ENCODE measurements at places on chromosomes 5 and 9.

DNA sequence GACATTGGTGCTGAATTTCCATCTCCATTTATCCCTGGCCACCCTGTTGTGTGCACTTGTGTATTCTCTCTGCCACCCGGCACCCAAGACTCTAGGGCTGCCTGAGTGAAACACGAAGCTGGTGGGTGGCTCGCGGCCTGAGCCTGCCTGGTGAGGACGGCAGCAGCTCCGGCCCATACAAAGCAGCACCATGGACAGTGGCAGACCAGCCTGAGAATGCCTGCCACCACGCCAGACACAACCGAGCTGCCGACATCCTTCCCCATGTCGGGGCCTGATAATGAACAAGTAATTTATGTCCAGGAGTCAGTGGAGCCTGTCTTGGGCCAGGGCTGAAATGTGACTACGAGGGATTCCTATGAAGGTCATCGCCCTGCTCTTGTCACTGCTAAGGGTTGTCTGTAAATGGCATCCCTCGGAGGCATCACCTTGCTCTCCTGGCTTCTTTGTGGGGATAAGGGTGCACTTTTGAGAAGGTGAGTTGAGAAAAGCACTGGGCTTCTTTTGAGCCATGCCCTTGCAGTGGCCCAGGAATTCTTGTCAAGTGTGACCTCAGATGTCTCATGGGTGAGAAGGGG lies 175.7 kb downstream of the MELK start:
- no peak for DNase-seq

DNA sequence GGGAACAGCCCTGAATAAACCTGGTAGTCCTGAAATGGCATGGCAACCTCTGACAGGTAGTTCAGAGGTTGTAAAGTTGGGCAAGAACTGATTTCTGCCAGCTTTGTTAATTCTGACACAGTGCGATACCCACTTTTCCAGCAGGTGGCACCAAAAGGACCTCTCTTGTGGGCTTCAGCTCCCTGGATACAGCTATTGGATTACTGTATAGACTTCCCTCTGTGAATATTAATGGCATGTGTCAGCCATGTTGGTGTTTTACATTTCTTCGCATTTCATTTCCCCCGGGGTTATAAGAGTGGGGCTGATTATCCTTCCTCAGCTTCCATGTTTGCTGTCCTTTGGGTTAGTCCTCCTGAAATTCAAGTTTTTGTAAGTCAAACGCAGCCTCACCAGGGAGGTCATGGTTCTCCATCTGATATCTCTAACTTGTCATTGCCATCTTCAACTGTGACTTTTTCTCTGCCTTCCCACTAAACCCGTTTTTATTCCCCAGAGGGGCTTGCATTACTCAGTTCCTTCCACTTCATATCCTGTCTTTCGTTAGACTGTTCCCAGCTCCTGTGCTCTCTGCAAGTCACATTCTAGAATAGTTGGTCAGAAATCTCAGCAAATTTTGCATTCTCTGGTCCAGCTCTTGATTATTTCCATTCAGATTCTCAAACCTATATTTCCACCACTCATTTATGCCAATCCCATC lies 135.6 kb downstream of the LIFR start:
- peak; percentile 11 for DNase-seq

DNA sequence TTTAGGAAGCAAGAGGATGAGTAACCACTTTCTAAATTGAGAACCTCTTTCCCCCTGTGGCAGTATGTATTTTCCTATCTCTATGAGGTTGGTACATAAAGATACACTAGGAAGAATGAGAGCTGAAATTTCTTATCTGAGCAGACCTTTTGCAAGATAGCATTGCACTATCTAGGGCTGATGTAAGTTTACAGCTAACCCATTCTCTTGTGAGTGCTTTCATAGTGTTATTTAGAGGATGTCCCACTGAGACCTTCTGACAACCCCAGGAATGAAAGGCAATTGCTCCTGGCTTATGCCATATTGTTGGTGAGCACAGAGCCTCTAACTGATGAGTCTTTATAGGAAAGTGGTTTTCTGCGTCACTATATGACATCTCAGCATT lies 1209.3 kb upstream of the CDH6 start:
- no peak for DNase-seq

DNA sequence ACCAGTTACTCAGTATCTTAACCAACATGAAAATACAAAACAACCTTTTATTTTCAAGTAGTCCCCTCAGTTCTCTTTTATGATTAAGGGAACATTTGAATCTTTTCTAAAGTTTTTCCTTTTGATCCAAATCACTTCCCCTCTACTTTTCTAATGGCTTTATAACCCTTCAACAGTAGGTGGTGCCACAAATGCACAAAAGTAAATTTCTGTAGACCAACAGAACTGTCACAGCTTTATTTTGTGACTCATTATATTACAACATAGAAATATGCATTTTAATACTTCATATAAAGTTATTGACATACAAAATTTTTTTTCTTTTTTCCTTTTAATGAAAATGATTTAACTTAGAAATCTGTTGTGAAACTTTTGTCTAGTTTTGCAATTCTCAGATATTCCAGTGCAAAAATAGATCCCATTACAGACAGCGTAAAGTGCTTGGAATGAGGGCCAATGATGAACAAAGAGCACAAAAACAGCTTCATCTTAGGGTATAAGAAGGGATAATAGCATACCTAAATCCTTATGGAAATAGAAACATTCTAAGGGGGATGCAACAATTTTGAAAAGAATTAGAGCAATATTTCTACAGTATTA lies 17.0 kb downstream of the NIPSNAP3B start:
- DNase-seq, result no peak

DNA sequence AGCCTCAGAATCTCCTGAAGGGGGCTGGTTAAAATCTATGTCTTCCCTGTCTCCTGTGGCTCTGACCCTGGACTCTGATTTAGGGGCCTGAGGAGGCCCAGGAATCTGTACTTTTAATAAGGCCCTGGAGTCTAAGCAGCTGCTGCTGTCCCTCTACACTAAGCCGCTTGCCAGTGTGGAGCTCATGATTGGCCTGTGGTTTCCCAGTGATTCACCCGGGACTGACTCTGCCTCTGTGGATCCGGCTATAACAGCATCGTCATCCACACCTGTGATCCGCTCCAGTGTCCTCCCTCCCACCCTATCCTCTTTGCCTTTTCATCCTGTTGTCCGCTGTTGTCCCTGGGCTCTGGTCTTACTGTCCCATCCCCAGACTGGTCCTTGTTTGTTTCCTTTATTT lies 3.7 kb downstream of the SLC31A2 start:
- DNase-seq, result no peak

GRCh38 chr5:95069948-95070347 lies 214.9 kb downstream of the MCTP1 start:
- DNase-seq, result no peak

- DNase-seq, result no peak
Observed at GRCh38 chr9:134965851-134966250, 48.1 kb upstream of the FCN1 start.

DNA sequence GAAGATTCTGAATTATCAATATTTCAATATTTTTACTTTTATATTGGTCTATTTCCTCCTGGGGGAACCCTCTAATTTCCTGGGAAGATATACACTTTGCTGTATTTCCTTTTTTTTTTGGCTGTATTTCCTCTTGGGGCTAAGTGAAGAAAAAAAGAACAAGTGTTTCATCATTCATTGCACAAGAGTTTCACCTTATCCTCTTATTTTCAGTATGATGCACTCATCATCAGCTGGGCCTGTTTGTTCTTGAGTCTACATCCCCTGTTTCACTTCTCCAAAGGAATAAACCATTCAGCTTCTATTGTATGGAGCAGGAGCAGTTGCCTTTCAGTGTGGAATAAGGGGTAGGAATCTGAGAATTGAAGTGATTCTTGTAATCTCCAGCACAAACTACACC lies 210.8 kb downstream of the FAM170A start:
- DNase-seq, result no peak

GRCh38 chr9:122183501-122183900 lies 23.8 kb downstream of the MORN5 start:
- no peak for DNase-seq

DNA sequence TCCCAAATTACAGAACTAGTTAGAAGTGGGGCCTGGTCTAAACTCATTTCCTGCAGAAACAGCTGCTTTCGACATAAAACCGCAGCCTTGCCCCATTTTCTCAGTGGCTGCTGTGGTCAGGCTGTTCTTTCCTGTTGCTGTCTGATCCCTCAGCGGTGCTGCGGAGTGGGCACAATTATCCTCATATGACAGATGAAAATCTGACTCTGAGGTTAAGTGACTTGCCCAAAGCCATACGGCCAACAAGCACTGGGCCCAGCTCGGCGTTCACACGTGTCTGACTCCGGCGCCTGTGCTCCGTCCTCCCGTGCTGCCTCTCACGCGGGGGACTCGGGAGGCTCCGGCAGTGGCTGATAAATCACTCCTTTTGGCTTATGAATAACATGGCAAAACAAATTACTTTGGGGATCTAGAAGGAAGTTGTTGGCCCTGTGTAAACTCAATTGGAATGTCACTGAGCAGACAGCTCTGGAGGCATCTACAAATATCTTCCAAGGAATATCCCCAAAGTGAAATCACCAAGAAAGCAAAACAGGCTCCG lies 142.6 kb upstream of the LMX1B start:
- no peak for DNase-seq

GRCh38 chr9:115855458-115856133 lies 298.0 kb upstream of the PAPPA start:
- no peak for DNase-seq

DNA sequence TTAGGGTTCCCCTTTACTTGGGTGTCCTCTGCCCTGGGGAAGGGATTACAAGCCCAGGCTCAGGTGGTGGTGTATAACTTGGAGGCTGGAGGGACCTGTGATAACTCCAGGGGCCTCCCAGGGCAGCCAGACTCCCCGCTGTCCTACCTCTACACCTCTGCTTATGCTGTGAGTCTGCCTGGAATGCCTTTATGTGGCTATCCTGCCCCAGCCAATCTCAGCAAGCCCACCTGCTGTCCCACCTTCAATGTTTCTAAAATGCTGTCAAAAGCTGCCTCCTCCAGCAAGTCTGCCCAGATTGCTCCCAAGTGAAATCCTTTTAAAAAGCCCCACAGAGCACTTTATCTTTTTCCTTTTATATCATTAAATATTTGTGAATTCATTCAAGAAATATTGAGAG lies 39.3 kb downstream of the DAB2IP start:
- no peak for DNase-seq

GRCh38 chr9:113707953-113708695 lies 168.0 kb upstream of the ZNF618 start:
- no peak for DNase-seq

GRCh38 chr5:168578538-168579487 lies at the start of gene PANK3:
Gene PANK3, minus strand, starts transcription at chr5:168579368. Its CDS starts 85 bp downstream, at chr5:168579283.
- DNase-seq, result peak; percentile 36

GRCh38 chr9:132862533-132862932 lies 15.6 kb downstream of the AK8 start:
- DNase-seq, result no peak

DNA sequence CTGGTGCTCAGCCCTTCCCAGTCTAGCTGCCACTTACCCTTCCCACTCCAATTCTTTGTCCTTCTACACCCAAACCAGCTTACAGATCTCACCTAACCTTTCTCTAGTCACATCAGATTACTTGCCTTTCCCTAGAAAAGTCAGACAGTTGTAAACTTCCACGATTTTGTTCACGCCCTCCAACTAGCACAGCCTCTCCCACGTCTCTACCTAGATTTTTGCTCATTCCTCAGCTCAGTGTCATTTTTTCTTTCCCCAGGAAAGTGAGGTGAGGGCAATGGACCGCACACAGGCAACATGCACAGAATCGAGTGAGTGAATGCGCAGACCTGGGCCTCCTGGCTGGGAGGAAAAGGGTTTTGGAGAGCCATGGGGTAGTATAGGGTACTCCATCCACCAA lies 20.9 kb upstream of the PRUNE2 start:
- no peak for DNase-seq

DNA sequence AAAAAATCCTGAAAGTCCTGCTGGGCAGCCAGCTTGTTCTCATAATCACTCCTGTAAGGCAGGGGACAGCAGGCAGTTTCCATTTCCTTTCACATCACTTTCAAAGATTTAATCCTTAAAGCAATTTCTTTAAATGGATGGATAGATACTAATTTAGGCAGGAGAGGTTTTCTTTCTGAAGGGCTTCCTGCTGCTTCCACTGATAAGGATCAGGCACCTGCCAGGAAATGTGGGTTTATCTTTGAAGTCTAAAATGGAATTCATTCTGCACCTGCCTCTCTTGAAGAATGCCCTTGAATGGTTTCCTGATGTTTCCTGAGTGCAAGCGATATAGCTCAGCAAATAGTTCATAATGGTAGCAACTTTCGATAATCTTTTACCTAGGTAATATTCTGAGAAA lies 64.5 kb downstream of the STARD4 start:
- DNase-seq, result peak; percentile 80

GRCh38 chr9:7982907-7983306 lies 183.3 kb upstream of the DMAC1 start:
- DNase-seq, result no peak

DNA sequence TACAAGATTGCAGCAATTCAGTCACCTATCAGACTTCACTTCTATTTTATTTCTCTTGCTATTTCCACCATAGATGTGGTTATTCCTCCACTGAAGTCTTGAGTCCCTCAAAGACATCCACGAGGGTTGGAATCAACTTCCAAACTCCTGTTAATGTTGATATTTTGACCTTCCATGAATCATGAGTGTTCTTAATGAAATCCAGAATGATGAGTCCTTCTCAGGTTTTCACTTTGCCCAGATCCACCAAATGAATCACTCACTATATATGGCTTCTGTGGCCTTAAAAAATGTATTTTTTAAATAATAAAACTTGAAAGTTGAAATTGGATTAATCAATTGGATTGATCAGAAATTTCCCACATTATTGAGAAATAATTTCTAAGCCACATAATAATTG lies 1821.0 kb downstream of the EFNA5 start:
- DNase-seq, result no peak

DNA sequence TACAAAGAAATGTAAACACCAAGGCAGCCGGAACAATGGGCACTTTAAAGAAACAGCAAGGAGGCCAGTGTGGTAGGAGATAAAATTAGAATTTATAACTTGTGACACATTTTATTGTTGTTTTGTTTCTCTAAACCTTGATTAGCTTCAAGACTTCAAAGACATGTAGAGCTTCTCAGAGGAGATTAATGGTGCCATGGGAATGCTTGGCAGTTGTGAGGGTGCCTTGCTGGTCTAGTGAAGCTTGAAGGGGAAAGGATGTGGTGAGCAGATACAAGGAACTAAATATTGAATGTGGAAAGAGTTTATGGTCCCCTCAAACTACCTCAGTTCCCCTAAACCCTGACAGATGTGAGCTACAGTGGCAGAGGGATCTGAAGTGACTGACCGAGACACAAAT lies 322.4 kb upstream of the ADAMTS16 start:
- no peak for DNase-seq

All from DMS79 (cell line).